CD4-positive, alpha-beta T cell treated with Interleukin-4 for 1 hour (primary cell): ENCODE measurements at places on chromosomes 11 and 22.

DNA sequence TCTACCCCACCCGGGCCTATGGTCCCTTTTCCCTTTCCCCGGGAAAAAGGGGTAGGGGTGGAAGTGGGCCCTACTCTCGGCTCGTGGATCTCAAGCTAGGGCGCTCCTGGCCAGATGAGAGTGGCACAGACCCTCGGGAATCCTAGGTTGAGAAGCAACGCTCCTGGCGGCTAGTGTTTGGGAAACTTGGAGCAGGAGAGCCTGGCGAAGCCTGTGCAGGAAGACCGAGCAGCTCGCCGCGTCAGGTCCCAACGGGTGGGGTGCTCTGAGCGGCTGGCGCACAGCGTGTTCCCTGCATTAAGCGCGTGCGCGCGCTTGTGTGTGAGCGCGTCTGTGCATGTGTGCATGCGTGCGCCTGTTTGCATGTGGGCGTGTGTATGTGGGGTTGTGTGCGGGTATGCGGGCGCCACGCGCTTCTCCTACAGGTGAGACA, 7.1 kb upstream of the FLI1 start:
- DNase-seq = peak; percentile 53

DNA sequence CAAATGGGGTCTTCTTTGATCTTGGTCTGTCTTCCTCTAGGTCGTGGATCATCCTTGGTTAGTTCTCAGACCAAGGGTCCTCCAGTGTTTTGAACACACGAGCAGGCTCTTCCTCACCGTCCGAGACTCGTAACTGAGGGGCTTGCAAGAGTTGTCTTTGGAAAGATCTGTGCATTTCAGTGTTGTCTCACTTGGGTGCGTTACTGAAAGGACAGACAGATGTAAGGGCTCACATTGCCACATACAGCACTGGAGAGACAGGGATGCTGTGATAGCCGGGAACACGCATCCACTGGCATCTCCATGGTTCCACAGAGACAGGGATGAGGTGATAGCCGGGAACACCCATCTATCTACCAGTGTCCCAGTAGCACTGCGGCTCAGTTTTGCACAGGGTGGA, 15.7 kb downstream of the GLB1L2 start:
- DNase-seq = no peak

DNA sequence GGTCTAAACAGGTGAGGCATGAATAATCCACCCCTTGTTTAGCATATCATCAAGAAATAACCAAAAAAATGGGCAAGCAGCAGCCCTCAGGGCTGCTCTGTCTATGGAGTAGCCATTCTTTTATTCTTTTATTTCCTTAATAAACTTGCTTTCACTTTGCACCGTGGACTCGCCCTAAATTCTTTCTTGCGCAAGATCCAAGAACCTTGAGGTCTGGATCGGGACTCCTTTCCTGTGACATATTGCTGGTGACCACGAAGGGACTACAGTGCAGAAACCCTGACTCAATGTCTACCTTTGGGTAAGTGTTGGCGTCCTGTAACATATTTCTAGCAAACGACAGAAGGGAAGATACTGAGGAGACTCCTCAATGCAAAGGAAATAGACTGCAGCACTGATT, 1099.2 kb downstream of the FAM181B start:
- DNase-seq = no peak

DNA sequence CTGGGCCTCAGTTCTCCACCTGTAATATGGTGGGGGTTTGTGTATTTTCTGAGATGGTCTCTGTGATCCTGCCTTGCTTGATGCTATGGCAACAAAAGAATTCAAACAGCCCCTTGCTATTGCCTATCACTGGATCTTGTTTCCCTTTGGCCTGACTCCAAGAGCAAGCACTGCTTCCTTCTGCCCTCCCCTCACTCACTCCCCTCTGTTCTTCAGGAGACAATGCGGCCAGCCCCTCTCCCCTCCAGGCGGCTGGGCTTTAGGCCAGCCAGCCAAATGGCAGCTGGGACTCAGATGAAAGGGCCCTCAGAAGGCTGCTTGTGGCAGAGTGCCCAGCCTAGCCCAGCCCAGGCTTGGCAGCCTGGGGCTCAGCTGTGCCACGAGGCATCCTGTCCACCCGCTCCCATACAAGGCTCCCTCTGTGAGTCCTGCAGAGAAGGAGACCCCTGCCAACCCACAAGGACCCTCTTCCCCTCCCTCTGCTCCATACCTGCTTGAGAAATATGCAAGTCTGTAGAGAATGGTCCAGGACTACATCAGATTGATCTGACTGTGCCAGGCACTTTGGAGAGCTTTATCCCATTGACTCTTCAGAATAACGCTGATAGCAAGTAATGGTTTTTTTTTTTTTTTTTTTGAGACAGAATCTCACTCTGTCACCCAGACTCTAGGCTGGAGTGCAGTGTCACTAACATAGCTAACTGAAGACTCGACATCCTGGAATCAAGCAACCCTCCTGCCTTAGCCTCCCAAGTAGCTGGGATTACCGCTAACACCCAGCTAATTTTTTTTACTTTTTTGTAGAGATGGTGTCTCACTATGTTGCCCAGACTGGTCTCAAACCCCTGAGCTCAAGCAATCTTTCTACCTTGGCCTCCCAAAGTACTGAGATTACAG, 7.6 kb upstream of the KCTD14 start:
- no peak for DNase-seq

DNA sequence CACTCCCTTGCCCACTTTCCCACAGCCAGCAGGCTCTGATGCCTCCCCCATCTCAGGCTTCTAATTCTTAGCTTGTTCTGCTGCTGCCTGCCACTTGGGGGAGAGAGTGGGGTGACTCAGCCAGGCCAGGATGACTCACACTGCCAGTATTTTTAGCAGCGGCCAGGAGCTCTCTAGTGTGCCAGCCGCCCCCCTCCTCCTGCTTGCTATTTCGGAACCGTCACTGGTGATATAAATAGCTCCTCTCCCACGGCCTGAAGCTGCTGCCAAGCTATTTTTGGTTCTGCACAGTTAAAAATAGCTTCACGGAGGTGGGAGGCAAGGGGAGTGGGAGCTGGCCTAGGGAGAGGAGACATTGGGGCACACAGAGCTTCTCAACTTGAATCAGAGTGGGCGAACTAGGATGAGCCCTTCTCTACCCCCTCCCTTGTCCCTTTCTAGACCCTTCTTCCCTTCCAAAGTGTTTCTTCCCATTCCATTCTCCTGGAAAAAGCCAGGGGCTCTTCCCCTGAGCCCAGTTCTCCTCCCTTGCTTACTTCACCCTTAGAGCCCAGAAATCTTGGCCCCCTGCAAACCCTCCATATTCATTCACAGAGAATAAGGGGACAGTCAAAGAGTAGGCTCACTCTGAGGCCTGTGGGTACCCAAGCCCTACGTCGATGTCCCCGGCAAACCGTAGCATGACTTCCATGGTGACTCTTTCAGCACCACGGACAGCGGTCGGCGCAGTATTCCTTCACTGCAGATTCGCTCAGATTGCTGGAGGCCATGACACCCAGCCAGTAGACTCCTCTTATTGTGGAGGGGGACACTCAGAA, 2.5 kb upstream of the NPAS4 start:
- peak; percentile 39 for DNase-seq

- DNase-seq = peak; percentile 31
Measured at GRCh38 chr11:127843483-127844396, 743.6 kb downstream of the ETS1 start.

DNA sequence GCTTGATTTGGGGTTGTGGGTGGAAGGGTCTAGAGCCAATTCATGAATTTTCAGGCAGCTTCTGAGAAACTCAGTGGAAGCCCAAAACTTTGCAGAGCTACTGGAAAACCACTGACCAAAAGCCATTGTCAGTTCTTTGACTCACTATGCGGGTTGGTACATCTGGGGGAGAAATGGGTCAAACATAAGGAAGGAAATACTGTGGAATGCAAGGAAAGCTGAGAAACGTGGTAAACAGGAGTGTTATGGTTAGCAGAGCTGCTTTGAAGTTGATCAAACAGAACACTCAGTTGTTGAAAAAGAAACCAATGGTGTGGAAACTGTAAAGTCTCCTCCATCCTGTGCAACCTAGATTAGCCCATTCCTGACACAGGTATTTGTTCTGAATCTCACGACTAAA, 6.3 kb upstream of the ABTB2 start:
- DNase-seq = no peak

DNA sequence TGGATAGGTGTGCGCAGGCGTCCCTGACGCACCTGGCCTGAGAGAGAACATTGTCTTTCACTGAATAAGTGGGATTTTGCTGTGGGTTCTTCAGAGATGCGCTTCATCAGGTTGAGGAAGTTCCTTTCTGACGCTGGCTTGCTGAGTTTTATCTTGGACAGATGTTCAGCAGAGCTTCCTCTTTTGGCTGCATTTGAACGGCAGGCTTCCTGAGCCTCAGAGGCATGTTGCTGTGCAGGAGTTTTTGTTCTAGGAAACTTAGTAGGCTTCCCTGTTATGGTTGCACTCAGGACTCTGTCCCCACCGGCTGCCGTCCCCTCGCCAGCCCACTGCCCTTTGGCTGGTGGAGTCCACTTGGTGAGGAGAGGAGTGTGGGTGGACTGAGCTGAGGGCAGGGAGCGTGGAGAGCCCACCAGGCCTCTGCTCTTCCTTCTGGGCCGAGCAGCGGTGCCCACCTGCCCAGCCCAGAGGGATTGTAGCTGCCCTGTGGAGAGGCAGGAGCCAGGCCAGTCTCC, 17.2 kb downstream of the FRMD8 start:
- DNase-seq = peak; percentile 63

DNA sequence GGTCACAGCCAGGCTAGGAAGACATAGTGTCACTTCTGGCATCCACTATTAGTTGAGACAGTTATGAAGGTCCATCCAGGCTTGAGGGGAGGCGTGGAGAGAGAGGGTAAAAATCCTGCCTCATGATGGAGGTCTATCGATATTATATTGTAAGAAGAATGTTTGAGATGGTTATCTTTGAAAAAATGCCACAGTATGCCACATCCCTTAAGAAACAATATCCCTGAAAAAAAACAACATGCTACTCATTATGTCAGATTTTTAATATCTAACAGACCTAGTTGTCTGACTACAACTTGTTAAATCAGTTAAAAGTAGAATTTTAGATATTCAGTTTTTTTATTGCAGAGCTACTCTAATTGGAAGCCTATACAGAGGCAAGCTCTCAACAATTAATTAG, 121.7 kb upstream of the SLC5A12 start:
- DNase-seq = no peak

DNA sequence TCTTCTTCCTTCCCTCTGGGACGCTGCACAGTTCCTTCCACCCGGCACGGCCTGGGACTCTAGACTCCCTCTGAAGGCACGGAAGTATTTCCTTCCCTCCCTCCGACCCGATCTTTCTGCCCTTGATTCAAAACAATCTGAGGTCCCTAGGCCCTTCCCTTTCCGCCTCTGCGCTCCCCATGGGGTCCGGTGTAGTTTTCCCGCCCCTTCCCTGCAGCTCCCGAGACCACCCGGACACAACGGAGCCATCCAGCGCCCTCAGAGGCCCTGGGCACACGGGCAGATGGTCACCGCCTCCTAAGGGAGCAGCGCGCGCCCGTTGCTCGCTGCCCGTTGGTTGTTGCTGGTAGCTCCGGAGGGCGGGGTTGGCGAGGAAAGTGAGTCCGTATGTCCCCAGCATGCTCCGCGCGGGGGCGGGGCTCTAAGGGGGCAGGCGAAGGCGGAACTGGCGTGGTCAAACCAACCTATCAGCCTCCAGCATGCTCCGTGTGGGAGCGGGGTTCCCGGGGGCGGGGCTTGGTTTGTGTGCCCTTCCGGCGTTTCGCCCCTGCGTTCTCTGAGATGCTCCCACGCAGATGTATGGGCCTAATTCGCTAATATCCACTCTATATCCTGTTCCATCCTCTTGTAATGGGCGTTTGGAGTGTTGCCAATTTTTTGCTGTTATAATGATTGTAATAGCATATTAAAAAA, 19.6 kb downstream of the MIF start:
- DNase-seq = peak; percentile 99

DNA sequence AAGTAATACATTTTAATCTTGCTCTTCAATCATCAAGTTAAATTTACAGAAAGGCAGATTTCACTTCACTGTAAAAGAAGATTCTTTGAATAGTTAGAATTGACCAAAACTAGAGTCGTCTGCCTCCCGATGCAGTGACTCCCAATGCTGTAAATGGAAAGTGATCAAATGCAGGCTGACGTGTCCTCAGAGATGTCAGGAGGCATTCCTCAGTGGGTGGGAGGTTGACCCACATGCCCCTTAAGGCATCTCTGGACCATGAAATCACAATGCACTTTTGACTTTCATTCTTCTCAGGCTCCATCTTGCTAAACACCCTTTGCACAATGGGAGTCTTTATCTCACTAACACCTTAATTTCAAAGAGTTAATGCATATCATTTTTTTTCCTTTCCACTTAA, 19.0 kb upstream of the CECR2 start:
- no peak for DNase-seq

- DNase-seq = no peak
Measured at GRCh38 chr11:44617671-44618461, 52.4 kb downstream of the CD82 start.

- DNase-seq = no peak
Measured at GRCh38 chr11:13101644-13102512, 92.8 kb downstream of the RASSF10 start.

DNA sequence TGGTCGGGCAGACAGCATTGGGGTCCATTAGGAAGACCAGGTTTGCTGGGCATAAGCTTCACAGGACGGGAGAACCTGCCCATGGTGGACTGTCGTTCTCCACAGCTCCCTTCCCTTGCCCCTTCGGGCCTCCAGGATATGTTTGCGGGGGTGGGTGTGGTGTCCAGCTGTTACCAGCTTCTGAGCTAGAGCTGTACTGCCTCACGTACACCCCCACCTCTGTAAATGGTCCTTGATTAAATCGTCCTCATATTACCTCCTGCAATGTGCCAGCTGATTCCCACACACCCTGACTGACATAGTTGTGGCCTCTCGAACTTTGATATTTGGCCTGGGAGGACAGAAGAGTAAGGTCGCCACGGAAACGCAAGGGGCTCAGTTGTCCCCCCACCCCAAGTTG, 16.2 kb upstream of the BCR start:
- no peak for DNase-seq

GRCh38 chr22:40211476-40212054, 33.8 kb downstream of the TNRC6B start:
- no peak for DNase-seq

GRCh38 chr11:64364435-64364834, 5.5 kb downstream of the RPS6KA4 start:
- no peak for DNase-seq

DNA sequence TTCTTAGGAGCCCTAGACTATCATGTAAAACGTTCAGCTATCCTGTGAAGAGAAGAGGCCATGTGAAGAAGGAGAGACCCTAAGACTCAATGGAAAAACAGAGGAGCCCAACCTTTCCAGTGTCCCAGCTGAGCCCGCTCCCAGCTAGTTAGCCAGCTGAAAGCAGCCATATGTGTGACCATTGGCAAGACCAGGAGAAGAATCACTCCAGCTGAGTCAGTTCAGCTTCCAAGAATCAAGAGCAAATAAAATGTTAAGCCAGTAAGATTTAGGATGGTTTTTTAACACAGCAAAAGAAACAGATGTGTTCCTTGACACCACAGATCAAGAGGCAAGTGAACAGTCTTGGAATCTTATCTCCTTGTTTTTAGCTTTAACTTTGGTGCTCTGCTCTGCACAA, 108.0 kb downstream of the CCDC81 start:
- no peak for DNase-seq

DNA sequence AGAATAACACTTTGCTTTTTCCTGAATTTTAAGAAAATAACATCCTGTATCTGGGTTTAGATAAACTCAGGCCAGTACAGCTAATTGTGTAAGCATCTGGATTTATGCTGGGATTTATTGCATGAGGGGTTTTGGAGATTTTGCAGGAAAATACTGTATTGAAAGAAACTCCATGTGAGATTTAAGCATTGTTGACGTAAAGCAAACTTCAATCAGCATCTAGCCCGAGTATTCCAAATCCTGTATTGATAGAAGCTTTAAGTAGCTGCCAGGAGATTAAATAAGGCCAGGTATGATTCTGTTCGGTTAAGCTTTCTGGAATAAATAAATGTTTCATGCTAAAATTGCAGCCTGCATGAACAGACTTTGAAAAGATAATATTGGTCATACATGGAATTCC, 36.3 kb upstream of the LYVE1 start:
- DNase-seq = no peak
